Right cardiac atrium (tissue), 5 donors: ENCODE measurements at places on chromosomes 5 and 9. TPM values are rescaled to one million over a fixed set of nuclear protein-coding genes. Genes with fewer than 3 reads are reported as not detected.

MAMDC4 gene
- total RNA-seq, result 3.0 TPM

- DNase-seq, result no peak
Observed at GRCh38 chr9:33229359-33230114, 10.4 kb upstream of the SPINK4 start.

GRCh38 chr9:116387934-116388698 is 234.5 kb downstream of the PAPPA start:
- DNase-seq, result no peak

GRCh38 chr5:9544056-9544455 is 1.8 kb downstream of the SEMA5A start:
- no peak for DNase-seq

DNA sequence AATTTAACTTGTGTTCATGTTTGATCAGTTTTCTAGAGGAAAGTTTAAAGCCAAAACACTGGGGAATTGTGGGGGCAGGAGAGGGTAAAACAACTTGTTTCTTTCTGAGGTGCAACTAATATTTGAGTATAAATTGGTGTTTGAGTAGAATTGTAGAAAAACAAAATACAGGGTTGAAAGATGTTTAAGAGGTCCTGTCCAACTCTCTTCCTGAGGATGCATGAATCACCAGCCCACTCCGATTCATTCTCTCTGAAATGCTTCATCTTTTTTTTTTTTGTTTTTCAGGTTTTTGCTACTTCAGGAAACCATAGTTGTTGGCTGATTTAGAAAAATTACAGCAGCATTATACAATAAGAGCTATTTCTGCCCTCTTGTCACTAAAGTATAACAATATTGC is 42.4 kb upstream of the TMC1 start:
- no peak for DNase-seq

DNA sequence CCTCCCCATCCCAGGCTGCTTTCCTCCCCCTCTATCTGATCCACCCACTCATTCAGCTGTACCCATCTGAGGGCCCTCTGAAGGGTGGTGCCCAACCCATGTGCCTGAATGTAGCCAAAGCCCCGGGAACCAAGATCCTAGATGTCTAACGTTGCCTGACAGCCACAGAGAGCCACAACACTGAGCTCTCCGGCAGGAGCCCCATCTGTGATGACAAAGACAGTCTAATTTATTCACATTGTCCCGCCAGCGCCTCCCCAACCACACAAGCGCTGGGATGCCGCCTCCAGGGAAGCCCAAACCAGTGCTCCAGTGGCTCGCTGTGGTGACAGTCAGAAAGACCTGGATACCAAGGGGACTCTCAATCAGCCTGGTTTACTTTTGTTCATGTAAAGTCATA is 8.4 kb downstream of the IGFBPL1 start:
- no peak for DNase-seq
